ENCODE measurements at places on chromosomes 4 and X.
A peak's percentile ranks its signal among the peaks of the same experiment; 100 is the strongest.

- DNase-seq = no peak
Observed at GRCh38 chr4:32855622-32856021, 2135.5 kb downstream of the PCDH7 start.

DNA sequence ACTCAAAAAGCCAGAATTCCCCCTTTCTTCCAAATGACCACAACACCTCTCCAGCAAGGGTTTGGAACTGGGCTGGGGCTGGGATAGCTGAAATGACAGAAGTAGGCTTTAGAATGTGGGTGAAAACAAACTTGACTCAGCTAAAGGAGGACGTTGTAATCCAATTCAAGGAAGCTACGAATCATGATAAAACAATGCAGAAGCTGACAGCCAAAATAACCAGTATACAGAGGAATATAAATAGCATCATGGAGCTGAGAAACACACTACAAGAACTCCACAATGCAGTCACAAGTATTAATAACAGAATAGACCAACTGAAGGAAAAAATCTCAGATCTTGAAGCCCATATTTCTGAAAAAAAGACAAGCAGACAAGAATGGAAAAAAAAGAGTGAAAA lies 95.8 kb upstream of the TET2 start:
- DNase-seq = peak; percentile 64

GRCh38 chrX:100407784-100408712 lies 2.0 kb downstream of the PCDH19 start:
- peak; percentile 21 for DNase-seq

DNA sequence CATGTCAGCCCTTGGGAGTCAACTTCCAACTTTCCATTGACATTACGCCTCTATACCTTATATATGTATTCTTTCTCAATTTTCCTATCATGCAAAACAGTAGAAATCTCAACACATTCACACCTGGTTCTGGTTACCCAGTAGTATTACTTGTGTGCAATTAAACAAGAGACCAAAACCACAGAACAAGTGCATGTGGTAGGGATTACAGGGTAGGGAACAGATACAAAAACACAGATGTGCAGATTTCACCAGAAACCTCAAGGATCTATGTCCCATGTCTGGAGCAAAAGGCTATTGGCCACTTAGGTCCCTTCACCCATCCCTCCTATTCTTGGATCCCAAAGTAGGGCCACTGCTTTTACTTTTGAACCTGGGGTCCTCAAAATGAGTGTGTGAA lies 143.6 kb upstream of the ZCCHC13 start:
- peak; percentile 0 for DNase-seq

- DNase-seq = no peak
Observed at GRCh38 chr4:81453024-81453423, 18.7 kb downstream of the RASGEF1B start.

- DNase-seq = no peak
Observed at GRCh38 chr4:117941611-117942010, 92.7 kb upstream of the NDST3 start.

GRCh38 chr4:39308611-39309010 lies 57.6 kb downstream of the RFC1 start:
- no peak for DNase-seq

DNA sequence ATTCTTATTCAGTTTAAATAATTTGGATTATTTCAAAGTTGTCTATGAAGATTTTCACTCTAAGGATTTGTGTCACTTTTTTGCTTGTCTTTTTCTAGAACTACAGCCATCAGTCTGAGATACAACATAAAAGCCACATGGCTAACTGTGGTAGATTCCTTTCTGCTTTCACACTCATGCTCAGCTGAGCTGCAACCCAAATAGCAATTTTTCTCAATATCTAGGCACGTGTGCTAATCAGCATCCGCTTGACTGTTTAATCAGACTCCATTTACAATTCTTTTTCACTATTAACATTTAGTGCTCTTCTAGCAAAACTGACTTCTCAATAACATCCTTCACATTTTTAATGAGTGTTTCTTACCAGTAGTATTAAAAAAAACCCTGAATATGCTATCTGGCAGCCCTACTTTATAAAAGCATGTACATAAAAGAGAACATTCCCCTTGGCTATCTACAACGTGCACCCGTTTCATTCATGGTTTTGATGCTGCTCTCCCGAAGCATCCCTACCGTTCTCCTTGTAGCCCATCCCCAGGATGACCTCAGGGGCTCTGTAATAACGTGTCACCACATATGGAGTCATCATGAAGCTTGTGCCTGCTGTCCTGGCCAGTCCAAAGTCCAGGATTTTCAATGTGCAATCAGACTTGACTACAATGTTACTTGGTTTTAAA lies 259.2 kb downstream of the MAPK10 start:
- DNase-seq = peak; percentile 37

DNA sequence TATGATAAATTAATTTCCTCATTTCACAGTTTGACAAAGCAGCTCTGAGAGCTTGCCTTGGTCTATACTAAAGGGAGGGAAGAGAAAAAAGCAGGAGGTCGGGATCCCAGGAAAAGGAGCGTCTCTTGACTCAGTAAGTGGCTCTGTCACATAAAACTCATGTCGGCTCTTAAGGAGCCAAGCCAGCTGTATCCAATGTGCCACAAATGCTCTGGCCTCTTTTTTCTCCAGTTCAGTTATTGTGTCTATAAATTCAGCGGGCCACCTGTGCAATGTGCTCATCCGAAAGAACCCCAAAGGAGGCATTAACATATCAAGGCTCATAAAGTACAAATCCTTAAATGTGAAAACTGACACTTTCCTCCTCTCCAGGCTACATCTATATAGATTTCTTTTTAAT lies 337.7 kb upstream of the FAM241A start:
- DNase-seq = no peak

- DNase-seq = peak; percentile 51
Observed at GRCh38 chr4:118941799-118942198, 53.1 kb downstream of the SYNPO2 start.

GRCh38 chr4:77917075-77917474 lies 54.4 kb downstream of the MRPL1 start:
- DNase-seq = no peak

- no peak for DNase-seq
Observed at GRCh38 chrX:69257499-69258127, 92.4 kb upstream of the PJA1 start.

GRCh38 chrX:3777416-3777815 lies 64.0 kb upstream of the PRKX start:
- DNase-seq = no peak

DNA sequence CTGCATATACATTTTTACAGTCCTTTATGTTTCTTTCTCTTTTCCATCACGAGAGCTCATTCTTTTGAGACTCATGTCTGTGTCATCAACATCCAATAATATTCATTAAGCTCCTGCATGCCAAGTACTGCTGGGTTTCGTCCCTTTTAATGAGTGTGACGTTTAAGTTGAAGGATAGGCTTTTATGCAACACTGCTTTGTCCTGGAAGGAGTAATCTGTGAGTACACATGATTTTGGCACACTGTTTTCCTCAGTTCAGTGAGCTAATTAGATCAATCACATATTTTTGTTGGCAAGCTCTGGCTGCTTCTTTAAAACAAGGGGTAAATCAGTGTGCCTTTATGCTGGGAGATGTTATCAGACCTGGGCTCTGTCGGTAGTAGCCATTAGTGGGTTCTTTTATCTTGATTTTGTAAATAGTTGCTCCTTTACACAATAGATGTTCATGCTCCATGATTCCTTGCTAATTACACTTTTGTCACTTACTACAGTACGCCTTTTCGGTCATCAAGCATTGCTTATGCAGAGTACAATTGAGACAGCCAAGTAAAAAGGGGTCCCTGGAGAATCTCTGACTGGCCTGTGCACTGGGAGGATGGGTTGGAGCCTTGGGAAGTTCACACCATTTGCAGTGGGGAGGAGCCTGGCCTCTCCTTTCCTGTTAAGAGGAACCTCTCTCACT lies 132.6 kb downstream of the FHIP1A start:
- peak; percentile 66 for DNase-seq

GRCh38 chr4:38082021-38082420 lies 121.8 kb downstream of the PTTG2 start:
- DNase-seq = no peak

Measured in fibroblast of skin of abdomen (primary cell).